ENCODE measurements at places on chromosomes 7 and 10.

DNA sequence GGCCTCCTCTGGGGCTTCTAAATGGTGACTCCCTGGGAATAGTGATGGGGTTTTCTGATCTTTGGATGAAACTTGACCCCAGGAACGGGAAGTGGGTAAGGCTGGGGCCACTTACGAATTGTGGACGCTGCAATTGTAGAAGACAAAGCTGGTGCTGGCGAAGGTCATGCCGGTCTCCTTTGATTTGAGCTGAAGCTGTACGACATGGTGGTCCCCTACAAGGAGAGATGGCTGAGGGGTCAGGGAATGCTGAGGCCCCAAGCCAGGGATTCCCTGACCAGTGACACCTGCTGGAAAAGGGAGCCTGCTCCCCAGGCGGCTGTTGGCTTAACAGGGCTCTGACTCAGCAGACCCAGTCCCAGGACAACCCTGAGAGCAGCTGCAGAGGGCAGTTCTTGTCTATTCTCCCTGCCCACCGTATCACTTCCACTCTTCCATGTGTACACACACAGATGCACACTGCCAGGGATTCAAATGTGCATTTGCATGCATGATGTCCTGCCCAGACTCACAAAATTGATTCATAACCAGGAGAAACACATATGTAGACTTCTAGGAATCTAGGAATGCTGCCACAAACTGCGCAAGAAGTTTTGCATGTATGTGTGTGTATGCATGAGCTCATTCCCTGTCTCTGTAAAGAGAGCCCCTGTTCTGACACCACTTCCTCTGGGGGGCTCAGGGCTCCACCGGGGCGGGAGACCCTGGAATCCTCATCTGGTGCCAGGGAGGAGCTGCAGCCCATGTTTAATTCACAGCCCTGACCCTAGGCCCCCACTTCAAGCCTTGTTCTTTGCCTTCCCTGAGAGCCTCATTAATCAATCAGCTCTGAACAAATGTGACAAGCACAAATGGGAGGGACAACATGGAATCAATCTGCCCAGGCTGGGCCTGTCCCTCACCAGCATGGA, 350.0 kb downstream of the PLXNA4 start:
- no peak for DNase-seq

DNA sequence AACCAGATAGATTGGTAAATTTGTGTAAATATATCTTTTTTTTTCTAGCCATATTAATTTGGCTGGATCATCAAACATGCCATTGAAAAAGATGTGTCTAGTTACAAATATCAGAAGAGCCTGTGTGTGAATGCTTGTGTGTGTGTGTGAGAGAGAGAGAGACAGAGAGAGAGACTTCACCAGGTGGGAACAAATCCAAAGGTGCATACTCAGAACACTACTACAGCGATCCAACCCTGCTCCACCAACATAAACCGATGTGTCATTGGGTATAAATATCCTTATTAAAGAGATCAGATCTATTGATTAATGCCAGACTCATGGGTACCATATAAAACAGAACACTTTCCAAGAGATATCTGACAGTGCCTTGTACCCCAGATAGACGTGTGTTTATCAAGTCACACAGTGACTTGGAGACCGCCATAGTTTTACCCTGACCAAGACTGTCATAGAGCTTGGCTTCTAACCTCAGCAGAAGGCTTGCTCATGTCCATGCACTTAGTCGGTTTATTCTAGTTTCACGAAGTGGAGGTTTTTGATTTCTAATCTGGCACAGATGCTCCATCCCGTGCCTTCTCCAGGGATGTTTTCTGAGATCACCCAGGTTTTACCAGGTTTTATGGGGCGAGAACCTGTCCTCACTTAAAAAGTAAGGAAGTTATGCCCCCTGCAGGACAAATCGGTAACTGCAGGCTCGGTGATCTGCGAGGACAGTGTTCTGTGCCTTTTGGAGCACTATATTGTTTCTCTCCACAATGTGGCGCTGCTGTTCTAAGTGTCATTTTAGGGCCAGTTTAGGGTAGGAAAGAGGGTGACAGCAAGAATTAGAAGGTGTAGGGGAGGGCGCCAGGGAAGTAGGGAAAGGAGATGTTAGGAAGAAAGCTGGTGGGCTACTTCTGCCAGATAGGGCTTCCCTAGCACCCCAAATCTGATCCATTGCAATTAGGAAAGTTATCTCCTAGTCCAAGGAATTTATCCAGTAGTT, 29.3 kb upstream of the WNT8B start:
- DNase-seq, result peak; percentile 87

GRCh38 chr10:69567920-69568319, 5.3 kb downstream of the NEUROG3 start:
- DNase-seq, result no peak

GRCh38 chr10:130218181-130218641, 82.0 kb downstream of the GLRX3 start:
- DNase-seq, result no peak

DNA sequence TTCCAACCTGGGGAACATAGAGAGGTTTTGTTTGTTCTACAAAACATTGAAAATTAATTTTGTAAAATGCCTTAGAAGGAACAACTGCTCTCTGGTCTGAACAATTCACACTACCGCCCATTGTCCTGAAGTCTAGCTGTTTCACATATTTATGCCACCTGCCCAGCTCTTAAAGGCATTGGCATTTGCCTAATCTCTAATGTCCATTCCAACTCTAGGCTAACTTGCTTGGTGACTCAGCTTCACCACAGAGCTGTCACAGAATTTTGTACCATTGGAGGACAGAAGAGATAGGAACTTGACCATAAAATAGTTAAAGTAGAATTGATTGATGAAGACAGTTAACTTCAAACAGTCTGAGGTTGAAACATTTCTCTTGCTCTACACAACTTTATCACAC, 53.5 kb upstream of the PPP1R17 start:
- DNase-seq, result no peak

GRCh38 chr7:996079-996872, 13.3 kb downstream of the CYP2W1 start:
- DNase-seq, result no peak

GRCh38 chr7:140672382-140673062, at the start of gene ADCK2:
ADCK2 (plus strand) TSS chr7:140672945; CDS start chr7:140673331, 386 bp downstream.
- DNase-seq, result peak; percentile 49

- no peak for DNase-seq
Measured at GRCh38 chr10:123450956-123451605, 215.1 kb upstream of the GPR26 start.

- DNase-seq, result no peak
Measured at GRCh38 chr7:141558544-141559183, 7.5 kb downstream of the AGK start.

- DNase-seq, result no peak
Measured at GRCh38 chr10:129875993-129876726, 87.9 kb downstream of the EBF3 start.

- DNase-seq, result no peak
Measured at GRCh38 chr10:76763376-76763775, 874.2 kb downstream of the KCNMA1 start.

DNA sequence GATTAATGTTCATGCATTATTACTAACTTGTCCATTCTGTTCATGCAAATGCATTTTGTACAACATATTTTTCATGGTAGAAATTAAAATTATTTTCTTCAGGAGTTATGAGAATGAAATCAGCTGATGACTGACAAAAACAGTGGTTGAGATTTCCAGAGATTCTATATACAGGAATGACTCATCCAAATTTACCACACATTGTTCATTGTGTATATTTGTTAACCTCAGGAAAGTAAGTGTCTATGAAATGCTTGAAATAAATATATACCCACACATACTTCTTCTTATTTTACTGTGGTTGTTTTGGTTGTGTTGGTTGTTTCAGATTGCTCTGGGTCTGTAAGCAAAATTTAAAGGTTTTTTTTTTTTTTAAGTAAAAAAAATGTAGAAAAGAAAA, 108.1 kb upstream of the SP8 start:
- no peak for DNase-seq

DNA sequence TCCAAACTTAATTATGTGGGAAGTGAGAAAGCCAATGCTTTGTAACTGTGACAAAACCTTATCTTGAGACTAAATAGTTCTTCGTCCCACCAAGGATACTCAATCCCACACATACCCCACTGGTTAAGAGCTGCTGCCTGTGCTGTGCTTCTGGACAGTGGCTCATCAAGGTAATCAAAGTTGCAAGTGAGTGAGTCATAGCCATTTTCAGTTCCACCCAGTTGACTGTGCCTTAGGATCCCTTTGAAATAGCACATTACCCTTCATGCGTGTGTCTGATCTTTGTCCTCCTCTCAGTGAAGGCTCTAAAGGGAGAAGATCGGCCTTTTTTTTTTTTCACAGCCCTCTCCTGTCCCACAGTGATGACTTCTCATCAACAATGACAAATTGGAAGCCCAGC, 706.0 kb upstream of the AUTS2 start:
- no peak for DNase-seq

- DNase-seq, result no peak
Measured at GRCh38 chr10:119970107-119970506, 77.6 kb downstream of the SEC23IP start.

GRCh38 chr7:63900394-63901203, 98.0 kb upstream of the ZNF722 start:
- peak; percentile 94 for DNase-seq

DNA sequence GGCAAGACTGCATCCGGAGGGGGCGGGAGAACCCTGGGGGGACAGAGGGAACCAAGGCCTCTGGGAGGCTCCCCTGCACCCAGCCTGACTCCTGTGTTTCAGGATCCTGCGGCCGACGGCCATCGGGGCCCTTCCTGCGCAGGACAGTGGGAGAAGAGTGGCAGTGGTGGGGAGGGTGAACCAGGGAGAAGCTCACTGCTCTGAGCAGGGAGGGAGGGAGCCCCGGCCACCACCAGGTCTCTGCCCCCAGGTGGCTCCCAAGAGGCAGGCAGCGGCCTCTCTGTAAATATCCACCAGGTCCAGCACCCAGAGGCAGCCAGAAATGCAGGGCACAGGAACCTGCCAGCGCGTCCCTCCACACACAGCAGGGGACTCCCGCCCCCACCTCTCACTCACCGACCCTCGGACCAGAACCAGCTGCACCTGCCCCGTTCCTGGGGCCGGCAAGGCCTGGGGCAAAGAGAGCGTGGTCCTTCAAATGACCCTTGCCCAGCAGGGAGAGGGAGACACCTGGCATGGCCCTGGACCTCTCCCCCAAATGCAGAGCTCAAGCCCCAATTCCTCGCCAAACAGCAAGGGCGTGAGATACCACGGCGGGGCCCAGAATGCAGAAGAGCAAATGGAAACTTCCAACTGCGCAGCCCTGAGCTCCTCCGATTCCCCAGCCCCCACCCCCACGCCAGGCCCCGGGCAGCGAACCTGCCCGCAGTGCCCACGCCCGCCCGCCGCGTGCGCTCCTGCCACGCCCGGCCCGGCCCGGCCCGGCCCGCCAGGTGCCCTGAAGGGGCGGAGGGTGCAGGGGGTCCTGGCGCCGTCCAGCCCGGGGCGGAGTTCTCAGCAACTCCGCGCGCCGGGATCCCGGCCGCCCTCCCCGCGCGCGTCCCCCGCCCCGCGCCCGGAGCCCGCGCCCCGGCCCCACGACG, 805 bp downstream of the RASGEF1A start:
- peak; percentile 40 for DNase-seq

DNA sequence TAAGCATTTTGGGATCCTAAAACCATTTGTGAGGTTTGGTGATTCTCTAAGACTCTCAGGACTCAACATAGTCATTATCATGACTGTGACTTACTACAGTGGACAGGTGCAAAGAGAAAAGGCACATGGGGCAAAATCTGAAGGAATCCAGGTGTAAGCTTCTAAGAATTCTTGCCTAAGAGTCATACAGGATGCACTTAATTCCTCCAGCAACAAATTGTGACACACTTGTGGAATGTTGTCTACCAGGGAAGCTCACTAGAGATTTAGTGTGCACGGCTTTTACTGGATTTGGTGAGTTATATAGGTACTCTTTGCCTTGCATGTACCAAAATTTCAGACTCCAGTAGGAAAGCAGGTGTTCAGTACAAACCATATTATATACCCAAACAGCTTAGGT, 47.9 kb downstream of the WAC start:
- DNase-seq, result no peak

- DNase-seq, result no peak
Measured at GRCh38 chr10:119303886-119304285, 96.5 kb downstream of the GRK5 start.

DNA sequence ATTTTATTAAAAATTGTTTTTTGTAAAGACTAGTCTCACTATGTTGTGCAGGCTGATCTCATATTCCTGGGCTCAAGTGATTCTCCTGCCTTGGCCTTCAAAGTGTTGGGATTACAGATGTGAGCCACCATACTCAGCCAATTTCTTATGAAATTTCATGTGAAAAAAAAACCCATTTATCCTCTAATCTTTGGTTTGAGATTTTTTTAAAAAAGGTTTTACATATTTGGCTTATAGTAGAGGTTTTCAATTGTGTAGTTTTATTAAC, 35.5 kb upstream of the ZNF32 start:
- DNase-seq, result no peak

DNA sequence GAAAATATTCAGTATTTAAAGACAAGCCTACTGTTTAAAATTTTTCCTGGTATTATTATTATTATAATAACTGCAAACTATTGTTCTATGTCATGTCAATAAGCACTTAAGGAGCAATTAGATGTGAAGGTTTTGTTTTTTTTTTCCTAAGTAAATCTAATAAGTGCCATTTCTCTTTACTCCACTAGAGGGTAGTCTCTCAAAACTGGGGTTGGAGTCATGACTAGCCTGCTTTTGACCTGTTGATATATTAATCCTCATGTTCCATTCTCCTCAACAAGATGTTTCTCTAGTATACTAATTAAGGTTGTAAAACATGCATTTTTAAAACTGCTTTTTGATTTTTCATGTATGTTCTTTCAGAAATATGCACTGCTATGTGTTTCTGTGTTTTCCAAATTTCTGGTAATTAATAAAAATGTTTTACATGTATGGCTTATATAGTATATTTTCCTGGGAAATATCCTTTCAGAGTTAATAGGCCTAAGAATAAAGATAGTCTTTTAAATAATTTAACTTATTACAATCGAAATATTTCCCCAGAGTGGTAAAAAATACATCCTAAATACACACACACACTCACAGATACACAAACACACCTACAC, 1.0 kb upstream of the LRRN3 start:
- DNase-seq, result no peak

GRCh38 chr7:150755473-150756099, 18.4 kb downstream of the GIMAP5 start:
- DNase-seq, result peak; percentile 87

- DNase-seq, result no peak
Measured at GRCh38 chr7:130423501-130424037, 17.2 kb downstream of the CEP41 start.

- DNase-seq, result no peak
Measured at GRCh38 chr10:95346715-95347401, 56.1 kb upstream of the PDLIM1 start.

- no peak for DNase-seq
Measured at GRCh38 chr7:35480806-35481205, 214.1 kb downstream of the HERPUD2 start.

- peak; percentile 61 for DNase-seq
Measured at GRCh38 chr10:42933448-42934340, 143.2 kb upstream of the RET start.

DNA sequence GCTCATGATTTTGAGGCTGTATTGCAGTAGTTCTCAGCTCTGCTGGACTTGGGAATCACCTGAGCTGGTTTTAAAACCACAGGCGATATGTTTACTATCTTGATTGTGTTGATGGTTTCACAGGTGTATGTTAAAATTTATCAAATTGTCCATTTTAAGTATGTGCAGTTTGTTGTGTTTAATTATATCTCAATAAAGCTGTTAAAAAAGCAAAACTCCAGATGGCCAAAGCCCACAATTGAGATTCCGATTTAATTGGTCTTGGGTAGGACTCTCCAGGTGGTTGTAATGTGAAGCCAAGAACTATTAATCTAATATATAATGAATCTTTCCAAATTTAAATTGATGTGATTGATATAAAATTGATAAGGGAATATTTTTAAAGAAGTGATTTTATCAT, 48.6 kb downstream of the NRCAM start:
- DNase-seq, result no peak

- DNase-seq, result no peak
Measured at GRCh38 chr10:84903320-84903719, 574.9 kb downstream of the CCSER2 start.
